Panc1 (cell line): ENCODE measurements at places on chromosomes 11 and 22. TPM values are rescaled to one million over a fixed set of nuclear protein-coding genes. Genes with fewer than 3 reads are reported as not detected.
A peak's percentile ranks its signal among the peaks of the same experiment; 100 is the strongest.

ZC3H12C gene
- 13.5 TPM for total RNA-seq

NCAM1 gene
- total RNA-seq = 0.18 TPM

ART1 gene
- total RNA-seq = not detected

APOBEC3B gene
- total RNA-seq = 15.6 TPM

TBX1 gene
- total RNA-seq = 91.7 TPM

RHOG gene
- 156 TPM for total RNA-seq

DNA sequence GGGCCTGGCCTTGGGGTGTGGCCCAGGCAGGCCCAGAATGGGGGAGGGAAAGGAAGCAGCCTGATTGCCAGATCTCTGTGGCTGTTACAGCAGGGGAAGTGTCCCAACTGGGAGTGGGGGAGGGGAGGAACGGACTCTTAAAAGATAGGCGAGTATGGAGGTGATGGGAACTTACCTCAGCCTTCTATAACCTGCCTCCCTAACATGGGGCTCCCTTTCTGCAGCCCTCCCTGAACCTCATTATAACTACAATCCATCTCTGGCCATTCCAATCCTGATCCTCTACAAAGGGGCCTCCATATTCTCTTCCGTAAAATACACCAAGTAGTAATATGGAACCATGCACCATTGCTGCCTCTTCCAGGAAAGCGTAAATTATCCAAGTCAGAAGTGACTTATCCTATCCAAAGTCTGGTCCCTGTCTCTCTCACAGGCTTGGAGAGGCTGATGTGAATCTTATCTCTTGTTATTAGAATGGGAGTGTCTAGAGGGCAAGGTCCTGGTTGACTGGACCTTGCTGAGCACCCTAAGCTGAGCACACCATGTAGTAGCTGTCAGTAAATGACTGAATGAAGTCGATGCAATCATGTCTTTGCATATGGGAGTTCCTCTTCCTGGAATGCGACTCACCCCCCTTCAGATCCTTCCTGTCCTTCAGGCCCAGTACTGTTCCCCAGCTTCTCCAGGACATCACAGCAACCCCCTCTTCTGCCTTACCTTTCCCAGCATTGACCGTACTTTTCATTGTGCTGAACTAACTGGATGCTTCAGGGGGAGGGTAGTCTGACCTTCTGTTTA, 5.9 kb downstream of the RHOG start:
- H3K27me3 ChIP-seq = no peaks in the 10 kb centered on the region
- peaks cover 8% of the 10 kb centered on the region for H3K36me3 ChIP-seq
- H3K4me1 ChIP-seq = peaks cover 38% of the 10 kb centered on the region

DNA sequence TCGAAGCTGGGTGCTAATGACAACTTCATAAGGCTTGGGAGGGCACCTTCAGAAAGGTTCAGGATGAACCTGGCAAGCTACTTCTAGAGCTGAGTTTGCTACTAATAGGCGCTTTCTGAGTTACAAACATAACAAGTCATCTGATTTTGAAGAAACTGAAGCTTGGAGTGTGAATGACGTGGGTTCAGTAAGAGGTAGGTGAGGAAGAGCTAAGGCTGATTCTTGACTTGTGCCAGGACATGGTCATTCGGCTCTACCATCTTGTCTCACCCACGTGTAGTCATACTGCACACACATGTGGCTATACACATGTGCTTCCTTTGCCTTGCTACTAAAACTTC, 56.4 kb downstream of the SWAP70 start:
- peaks cover 15% of the 10 kb centered on the region for H3K4me1 ChIP-seq
- DNase-seq = no peak
- no peak overlapping the region for H3K27ac ChIP-seq
- H3K4me3 ChIP-seq = no peak overlapping the region
- no peaks in the 10 kb centered on the region for H3K27me3 ChIP-seq

GRCh38 chr11:210122-210802, 2.8 kb downstream of the RIC8A start:
- H3K4me3 ChIP-seq = peak overlapping the region; percentile 99
- peaks cover 38% of the 10 kb centered on the region for H3K36me3 ChIP-seq
- peak overlapping the region; percentile 100 for H3K27ac ChIP-seq
- H3K27me3 ChIP-seq = no peaks in the 10 kb centered on the region
- peaks cover 33% of the 10 kb centered on the region for H3K4me1 ChIP-seq
- no peak for DNase-seq

- no peaks in the 10 kb centered on the region for H3K36me3 ChIP-seq
- H3K27me3 ChIP-seq = no peaks in the 10 kb centered on the region
- DNase-seq = no peak
- peaks cover 10% of the 10 kb centered on the region for H3K4me1 ChIP-seq
Measured at GRCh38 chr11:10285148-10285802, 8.7 kb downstream of the SBF2 start.

- no peak for DNase-seq
- H3K4me3 ChIP-seq = no peak overlapping the region
- no peaks in the 10 kb centered on the region for H3K36me3 ChIP-seq
- H3K4me1 ChIP-seq = no peaks in the 10 kb centered on the region
- no peaks in the 10 kb centered on the region for H3K27me3 ChIP-seq
- no peak overlapping the region for H3K27ac ChIP-seq
Measured at GRCh38 chr11:2877474-2877873, 8.1 kb downstream of the CDKN1C start.

DNA sequence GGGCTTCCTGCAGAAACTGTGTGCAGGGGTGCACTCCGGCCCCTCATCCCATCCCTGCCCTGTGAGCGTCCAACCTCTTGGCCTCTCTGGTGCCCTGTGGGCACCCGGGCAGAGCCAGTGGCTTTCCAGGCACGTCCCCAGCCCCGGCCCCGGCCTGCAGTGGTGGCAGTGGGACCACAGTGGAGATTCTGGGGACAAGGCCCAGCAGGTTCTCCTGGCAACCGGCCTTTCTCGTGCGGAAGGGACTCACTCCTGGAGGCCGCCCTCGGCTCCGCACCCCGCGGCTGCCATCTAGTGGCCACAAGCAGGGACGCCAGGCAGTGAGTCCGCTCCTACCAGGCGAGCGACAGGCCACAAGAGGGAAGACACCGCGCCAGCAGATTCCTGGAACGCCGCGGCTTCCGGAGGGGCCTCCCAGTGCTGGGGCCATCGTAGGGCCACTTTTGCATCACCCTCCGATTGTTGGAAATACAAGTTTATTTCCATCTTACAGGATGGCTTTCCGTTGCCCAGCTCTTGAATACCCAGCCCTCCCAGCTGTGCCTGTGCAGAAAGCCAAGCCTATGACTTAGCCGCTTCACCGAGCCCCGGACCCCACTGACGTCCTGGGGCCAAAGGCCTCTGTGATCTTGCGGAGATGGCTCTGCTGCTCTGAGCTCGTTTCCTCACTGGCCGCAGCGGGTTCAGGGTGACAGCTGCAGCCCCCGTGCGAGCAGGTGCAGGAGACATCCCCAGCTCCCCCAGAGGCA, 357.3 kb downstream of the CTTN start:
- H3K36me3 ChIP-seq = no peaks in the 10 kb centered on the region
- H3K27ac ChIP-seq = no peak overlapping the region
- H3K27me3 ChIP-seq = no peaks in the 10 kb centered on the region
- peak; percentile 18 for DNase-seq

- no peaks in the 10 kb centered on the region for H3K36me3 ChIP-seq
- H3K4me3 ChIP-seq = no peak overlapping the region
- DNase-seq = no peak
- H3K27ac ChIP-seq = no peak overlapping the region
- H3K27me3 ChIP-seq = no peaks in the 10 kb centered on the region
Measured at GRCh38 chr22:33666279-33666960, 253.9 kb downstream of the LARGE1 start.

DNA sequence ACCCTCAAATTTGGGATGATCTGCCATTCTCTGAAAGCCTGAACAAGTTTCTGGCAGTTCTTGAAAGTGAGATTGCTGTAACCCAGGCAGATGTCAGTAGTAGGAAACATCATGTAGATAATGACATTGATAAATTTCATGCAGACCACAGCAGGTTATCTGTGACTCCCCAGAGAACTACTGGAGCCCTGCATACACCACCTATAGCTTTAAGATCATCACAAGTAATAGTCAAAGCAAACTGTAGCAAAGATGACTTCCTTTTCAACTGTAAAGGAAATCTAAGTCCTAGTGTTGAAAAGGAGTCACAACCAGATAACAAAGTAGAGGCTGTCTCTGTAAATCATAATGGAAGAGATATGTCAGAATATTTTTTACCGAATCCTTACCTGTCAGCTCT, 31.0 kb downstream of the DDIAS start:
- peaks cover 13% of the 10 kb centered on the region for H3K36me3 ChIP-seq
- no peaks in the 10 kb centered on the region for H3K4me1 ChIP-seq

DNA sequence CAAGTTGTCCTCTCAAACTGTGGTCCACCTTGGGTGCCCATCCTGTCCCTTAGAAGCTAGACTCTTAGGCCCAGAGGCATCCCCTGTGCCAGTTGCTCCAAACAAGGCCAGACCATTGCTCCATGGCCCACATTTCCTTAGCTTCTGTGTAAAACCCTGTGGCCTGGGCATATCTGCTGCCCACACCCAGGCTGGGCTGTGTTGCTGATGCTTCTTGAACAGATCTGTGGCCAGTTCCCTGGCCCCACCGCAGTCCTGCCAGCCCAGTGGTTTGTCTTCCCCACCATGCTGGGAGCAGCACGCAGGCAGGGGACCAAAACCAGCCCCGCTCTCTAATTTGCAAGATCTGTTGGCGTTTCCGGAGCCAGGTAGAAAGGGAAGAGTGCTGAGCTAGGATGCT, 72.2 kb downstream of the CSNK2A3 start:
- H3K4me1 ChIP-seq = no peaks in the 10 kb centered on the region
- no peaks in the 10 kb centered on the region for H3K36me3 ChIP-seq
- DNase-seq = no peak
- H3K27ac ChIP-seq = no peak overlapping the region

DNA sequence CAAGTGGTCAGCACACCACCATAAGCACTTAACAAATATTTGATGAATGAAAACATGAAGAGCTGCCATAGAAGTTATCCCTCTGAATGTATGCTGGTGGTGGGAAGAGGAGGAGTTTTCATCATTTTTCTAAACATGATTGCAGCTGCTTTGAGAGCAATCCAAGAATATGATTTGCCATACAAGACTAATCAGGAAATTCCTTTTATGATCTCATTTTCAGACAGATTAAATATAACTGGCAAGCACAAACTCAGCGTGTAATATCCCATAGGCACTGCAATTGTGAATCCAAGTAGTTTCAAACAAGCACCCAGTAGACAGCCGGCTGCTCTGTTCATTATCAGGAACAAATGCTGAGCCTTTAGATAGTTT, 505.7 kb upstream of the LUZP2 start:
- no peak overlapping the region for H3K27ac ChIP-seq
- no peak overlapping the region for H3K4me3 ChIP-seq
- H3K36me3 ChIP-seq = no peaks in the 10 kb centered on the region

GRCh38 chr11:65300621-65301275, 13.9 kb upstream of the CDC42EP2 start:
- H3K27ac ChIP-seq = no peak overlapping the region
- no peaks in the 10 kb centered on the region for H3K4me1 ChIP-seq
- no peak overlapping the region for H3K4me3 ChIP-seq
- H3K36me3 ChIP-seq = peaks cover 5% of the 10 kb centered on the region; the same call in 1 of the 2 replicates

DNA sequence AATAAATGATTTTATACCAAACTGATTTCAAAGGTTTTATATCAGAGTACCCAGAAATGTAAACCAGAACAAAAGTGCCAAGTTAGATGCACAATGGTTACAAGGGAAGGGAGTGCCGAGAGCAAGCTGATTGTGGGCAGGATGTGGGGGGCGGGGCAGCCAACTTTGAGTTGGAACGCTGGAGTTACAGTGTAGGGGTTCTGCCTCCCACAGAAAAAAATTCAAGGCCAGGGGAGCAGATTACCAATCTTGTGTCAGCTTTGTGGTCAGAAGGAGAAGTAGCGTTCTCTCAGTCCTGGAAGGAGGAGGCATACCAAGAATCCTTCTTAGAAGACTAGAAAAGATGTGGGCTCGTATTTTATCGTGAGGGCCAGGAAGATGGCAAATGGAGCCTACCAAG, 15.9 kb upstream of the POU2AF2 start:
- no peak for DNase-seq
- H3K27ac ChIP-seq = no peak overlapping the region
- no peaks in the 10 kb centered on the region for H3K36me3 ChIP-seq
- H3K4me3 ChIP-seq = no peak overlapping the region

DNA sequence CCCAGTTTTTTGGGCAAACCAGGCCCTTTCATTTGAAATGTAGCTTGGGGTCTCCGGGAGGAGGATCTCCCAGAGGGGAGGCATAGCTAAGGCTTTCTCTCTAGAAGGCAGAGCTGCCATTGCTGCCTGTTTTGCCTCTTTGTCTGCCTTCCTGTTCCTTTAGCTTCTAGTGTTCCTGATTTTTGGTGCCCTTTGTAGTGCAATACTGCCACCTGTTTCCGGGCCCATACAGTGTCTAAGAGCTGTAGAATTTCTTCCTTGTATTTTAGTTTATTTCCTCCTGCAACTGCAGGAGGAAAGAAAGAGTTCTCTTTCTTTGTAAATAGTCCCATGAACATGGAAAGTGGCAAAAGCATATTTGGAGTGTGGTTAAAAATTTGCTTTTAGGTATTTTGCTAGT, 19.3 kb upstream of the GLYATL1 start:
- H3K36me3 ChIP-seq = no peaks in the 10 kb centered on the region
- no peaks in the 10 kb centered on the region for H3K27me3 ChIP-seq
- H3K4me3 ChIP-seq = no peak overlapping the region
- DNase-seq = no peak
- H3K27ac ChIP-seq = no peak overlapping the region
